ENCODE measurements at places on chromosomes 13 and 19.

DNA sequence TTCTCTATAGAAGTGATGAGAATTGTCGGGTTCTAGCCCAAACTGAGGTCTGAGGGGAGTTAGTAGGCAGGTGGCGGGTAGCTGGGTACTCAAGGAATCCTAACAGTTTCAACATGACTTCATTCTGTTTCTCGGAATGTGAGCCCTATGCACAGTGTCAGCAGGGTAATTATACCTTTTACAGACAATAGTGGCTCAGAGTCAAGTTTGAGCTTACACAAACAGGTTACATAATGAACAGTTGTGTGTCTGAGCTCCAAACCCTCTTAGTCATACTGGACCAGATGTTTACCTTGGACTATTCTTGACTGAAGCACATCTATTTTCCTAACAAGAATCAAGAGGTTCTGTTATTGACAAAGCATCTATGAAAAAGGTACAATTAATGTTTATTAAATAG is 1066.7 kb upstream of the PCDH20 start:
- no peak for DNase-seq

- no peak for DNase-seq
Measured at GRCh38 chr13:90360785-90361184, 986.7 kb upstream of the MIR17HG start.

- no peak for DNase-seq
Measured at GRCh38 chr19:41991025-41991424, 3.0 kb downstream of the ATP1A3 start.

DNA sequence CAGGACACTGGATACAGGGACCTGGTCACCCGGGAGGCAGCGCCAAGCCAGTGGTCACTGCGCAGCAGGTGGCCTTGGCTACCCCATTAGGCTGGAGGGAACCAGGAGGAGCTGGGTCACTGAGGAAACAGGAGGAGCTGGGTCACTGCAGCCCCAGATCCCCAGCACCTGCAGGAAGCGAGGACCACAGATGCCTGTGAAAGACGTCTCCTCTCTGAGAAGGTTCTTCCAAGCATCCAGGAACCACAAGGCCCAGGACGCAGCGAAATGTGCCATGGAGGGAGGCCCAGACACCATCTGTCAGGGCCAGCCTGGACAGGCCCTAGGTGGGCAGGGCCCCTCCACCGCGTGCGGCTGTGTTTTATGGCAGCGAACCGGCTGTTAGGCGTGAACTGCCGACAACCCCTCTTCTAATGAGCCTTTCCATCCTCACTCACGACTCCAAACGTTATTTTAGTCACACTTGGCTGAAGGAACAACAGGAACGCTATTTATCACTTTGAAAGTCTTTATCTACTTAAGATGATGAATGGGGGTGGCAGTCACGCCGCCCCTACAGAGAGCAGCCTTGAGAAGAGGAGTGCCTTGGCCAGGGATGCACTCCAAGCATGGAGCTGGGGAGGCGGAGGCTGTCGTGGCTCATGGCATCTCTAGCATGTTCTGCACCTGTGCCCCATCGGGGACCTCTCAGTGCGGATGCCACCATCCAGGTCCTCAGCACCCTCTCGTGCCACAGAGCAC is 53.3 kb downstream of the CEBPG start:
- no peak for DNase-seq

DNA sequence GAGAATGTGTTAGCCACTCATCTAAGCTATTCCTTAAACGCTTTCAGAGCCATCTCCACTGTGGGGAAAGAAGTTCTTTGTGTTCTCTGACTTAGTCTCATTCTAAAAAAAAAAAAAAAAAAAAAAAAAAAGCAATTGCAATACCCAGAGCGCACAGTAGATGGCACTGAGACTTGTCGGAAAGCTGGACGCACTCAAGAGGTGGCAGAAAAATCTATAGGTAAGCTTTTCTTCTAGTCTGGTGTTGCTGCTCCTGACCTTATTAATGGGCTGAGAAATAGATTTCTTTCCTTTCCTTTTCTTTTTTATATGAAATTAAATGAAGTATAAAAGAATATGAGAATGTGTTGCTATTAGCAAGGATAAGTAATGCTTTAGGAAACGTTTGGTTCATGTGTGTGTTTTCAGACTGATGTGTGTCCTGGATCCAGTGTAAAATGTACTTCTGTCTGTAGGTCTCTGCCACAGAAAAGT is 4.7 kb upstream of the GJB2 start:
- no peak for DNase-seq

DNA sequence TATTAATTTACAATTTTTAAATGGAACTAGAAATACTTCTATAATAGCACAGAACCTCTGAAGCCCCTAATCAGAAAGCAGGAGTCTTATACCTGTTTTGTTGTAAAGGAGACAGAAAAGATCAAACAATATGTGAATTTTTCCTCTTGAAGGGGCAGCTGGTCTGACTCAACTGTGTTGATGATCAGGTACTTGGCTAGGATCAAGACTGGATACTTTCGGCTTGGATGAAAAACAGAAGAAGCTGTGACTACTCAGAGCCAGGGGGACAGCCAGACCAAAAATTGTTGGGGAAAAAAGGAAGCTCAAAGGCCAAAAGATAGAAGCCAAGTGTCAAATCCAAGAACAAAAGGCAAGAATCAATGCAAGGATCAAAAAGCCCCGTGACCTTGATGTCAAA is 195.6 kb downstream of the KCTD12 start:
- no peak for DNase-seq

DNA sequence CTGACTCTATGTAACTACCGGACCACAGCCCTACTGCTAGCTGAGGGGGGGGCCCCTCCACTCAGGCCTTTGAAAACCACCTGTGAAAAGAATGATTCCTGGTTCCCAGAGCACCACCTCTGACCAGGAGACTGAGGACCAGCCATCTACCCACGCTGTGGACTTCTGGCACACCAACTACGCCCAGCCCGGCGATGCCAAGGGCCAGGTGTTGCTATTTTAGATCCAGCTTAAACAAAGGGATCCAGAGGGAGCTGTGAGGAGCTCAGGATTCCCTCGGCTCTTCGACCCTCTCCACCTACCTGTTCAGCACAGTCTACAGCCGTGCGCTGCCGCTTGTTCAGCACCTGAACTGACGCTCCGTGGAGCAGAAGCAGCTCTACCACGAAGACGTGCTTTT is 23.0 kb downstream of the PDCD5 start:
- DNase-seq: no peak

GRCh38 chr13:110308656-110309359 is 1.7 kb downstream of the COL4A2 start:
- no peak for DNase-seq

DNA sequence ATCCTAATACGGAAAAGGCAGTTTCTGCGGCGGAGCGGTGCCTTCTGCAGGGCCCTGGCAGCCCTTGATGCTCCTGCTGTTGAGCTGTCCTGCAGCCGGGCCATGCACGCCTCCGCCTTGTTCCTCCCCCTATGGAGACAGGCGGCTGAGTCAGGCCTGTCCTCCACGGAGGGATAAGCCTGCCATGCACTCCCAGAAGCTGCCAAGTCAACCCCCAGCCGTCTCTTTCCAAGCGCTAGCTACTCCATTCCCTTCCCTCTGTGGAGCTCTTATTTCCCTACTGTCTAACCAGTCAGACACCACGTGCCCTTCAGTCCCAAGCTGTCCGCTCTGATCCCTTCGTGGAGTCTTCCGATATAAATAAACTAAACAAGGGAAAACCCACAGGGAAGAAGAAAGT is 197.0 kb downstream of the COL4A1 start:
- DNase-seq: no peak

- DNase-seq: no peak
Measured at GRCh38 chr13:37382146-37382545, 216.4 kb downstream of the POSTN start.

DNA sequence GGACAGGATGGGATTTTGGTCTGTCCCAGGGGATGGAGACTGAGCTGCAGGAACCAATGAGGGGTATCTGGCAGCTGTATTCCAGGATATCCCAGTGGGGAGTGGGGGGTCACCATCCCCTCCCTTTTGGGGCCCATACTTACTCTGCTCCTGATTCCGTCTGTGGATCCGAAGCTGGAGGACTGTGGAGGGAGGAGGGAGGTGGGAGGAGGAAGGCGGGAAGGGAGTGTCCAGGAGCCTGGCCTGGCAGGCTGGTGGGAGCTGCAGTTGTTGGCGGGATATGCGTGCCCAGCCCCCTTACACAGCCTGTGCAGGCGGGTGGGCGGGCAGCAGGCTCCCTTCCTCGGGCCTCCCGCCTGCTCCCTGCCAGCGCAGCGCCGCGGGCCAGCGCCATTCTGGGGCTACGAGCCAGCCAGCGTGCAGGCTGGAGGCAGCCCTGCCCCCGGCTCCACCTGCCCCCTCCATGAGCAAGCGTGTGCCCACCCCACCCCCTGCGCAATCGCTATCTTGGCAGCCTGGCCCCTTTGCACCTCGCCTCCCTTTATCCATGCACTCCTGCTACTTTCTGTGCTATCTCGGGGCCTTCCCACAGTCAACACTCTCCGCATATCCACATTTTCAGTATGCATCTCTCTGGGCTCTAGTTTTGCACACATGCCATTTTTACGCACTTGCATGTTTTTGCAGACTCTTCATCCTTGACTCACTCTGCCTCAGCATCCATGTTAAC is 2.8 kb downstream of the MAMSTR start:
- peak; percentile 78 for DNase-seq

GRCh38 chr13:31875134-31875533 is 135.8 kb downstream of the RXFP2 start:
- no peak for DNase-seq

DNA sequence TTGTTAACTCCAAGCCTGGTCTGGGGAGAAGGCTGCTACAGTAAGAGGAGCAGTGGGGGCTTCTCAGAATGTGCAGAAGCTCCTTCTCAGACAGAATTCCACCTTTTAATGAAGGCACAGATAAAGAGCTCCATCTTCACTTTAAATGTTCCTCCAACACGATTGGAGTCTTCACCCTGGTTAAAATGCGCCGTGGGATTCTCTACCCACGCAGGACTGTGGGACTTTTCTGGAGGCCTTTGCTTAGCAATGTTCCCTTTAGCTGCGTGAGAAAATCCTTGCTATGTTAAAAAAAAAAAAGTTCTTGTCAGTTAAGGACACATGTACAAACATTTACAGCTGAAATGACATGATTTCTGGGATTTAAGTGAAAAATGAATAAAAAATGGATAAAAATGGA is 546.3 kb downstream of the MYO16 start:
- DNase-seq: no peak

DNA sequence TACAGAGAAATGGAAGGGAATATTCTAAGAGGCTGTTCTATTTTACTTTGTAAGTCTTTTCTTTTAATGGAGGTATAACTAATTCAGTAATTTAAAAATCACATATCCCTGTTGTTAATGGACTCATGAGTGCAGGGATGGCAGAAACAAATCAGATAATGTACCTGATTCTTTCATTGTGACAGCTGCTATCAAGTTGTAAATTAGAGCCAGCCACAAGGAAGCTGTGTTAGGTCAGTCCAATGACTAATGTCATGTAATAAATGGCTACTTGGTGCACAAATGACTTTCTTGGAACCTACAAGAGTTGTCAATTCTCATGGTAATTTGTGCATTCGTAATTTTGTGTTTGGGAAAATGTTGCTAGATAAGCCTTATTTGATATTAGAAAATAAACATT is 446.4 kb downstream of the DCT start:
- DNase-seq: no peak

- DNase-seq: no peak
Measured at GRCh38 chr13:87537951-87538350, 133.2 kb upstream of the SLITRK5 start.

- no peak for DNase-seq
Measured at GRCh38 chr13:24605923-24606372, 74.3 kb upstream of the ATP12A start.

- DNase-seq: no peak
Measured at GRCh38 chr19:16019691-16020448, 56.4 kb upstream of the TPM4 start.

DNA sequence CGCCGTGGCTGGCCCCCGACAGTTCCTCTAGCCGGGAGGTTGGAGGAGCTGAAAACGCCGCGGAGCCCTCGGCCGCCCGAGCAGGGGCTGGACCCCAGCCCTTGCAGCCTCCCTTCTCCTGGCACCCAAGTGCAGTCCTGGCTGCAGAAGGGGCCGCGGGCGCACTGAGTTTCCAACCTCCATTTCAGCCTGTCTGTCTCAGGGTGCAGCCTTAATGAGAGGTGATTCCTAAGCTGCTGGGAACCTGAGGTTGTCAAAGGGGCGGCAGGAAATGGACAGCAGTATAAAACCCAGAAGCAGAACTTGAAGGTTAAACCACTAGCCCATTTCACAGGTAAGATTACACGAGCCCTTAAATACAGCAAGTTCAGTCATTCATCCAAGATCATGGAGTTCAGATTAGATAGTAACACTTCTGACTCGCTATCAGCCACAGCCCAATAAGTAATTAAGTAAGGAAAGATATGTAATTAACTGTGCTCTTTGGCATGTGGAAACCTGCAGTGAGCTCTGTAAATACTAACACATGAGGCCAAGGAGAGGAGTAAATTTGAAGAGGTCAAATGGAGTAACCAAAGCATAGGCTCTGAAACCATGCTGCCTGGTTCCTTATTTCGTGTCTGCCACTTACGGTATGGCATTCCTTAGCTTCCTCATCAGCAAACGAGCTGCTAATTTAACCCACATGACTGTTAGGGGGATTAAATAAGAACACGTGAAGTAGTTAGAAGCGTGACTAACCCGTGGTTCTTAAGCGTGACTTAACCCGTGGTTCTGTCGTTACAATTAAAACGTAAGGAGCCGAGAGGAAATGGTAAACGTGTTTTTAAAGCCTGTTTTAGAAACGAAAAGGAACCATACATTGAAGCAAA is 686 bp downstream of the SETDB2 start:
- DNase-seq: peak; percentile 22

DNA sequence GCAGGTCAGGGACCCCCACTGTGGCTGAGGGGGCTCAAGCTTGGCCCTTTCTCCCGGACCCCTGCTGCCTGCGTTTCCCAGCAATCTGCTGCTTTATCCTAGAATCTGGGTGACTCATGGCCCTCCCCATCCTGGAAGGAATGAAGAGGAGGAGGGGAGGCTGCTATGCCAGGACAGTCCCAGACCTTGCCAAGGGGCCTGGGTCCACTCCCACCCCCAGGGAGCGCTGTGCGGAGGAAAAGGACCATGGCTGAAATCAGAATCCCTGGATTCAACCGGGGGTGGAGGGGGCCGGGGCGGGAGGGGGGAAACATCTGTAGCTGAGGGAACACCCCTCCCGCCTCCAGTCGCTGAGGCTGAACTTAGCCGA is 20.5 kb downstream of the ZNF114 start:
- DNase-seq: no peak

DNA sequence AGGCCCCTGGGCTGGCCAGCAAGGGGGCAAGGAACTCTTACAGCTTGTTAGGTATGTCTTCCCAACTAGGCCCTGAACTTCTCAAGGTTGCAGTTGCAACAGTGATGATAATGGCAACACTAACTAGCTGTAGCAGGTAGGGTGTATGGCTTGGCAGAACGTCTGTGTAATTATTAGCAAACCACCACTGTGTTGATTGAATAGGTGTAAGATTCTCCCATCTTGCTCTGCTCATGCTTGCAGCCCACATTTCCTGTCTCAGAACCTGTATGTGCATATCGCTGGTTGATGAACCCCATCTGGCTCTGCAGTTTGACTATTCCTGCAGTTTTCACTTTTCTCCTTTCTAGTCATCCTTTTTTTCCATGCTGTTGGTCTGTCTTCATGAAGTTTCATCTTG is 178.8 kb downstream of the KATNAL1 start:
- no peak for DNase-seq

- no peak for DNase-seq
Measured at GRCh38 chr19:2507109-2507508, 31.2 kb downstream of the GADD45B start.

- DNase-seq: peak; percentile 60
Measured at GRCh38 chr19:35693835-35694599, 10.3 kb upstream of the ZBTB32 start.

Data from caudate nucleus (tissue), 63 donors.